Airway epithelial cell (primary cell): ENCODE measurements at places on chromosomes 4 and X. TPM values are rescaled to one million over a fixed set of nuclear protein-coding genes. Genes with fewer than 3 reads are reported as not detected.

The RAB39B gene
- total RNA-seq = not detected in 2 replicates

The AR gene
- 0.09 and 0.42 TPM in 2 replicates for total RNA-seq

The HTRA3 gene
- 0.71 and 0.84 TPM in 2 replicates for total RNA-seq

The QRFPR gene
- total RNA-seq = 2.0 and 2.4 TPM in 2 replicates

The TMEM187 gene
- 10.3 and 12.4 TPM in 2 replicates for total RNA-seq

The PRRG1 gene
- 9.5 and 14.4 TPM in 2 replicates for total RNA-seq

The TBX22 gene
- not detected in 2 replicates for total RNA-seq

The ADAD1 gene
- not detected in 2 replicates for total RNA-seq

The SLC6A14 gene
- total RNA-seq = 37.3 and 54.2 TPM in 2 replicates

The CLIC2 gene
- not detected in 2 replicates for total RNA-seq

The GJB1 gene
- 0.14 TPM in 1 of 2 replicates, not detected in the other for total RNA-seq

The RASL11B gene
- total RNA-seq = 1.5 and 3.1 TPM in 2 replicates

The C4orf33 gene
- total RNA-seq = 7.8 and 20.2 TPM in 2 replicates
